Astrocyte of the cerebellum (primary cell): ENCODE measurements at places on chromosomes 16 and 17.
A peak's percentile ranks its signal among the peaks of the same experiment; 100 is the strongest.

DNA sequence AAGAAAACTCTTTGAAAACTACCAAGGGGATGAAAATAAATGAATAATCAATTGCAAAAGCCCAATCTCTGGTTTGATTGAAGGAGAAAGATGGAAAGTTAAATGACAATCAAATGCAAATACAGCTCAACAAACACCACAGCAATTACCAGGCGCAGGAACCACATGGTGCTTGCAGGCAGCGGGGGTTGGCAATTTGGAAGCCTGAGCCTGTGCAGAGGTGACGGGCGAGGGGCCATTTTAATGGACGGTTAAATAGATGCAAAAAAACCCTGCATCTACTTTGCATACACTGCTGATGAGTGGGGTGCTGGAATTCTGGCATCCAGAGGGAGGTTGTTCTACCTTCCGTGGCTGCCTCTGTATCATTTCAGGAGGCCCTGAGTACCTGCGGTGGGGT is 4.8 kb upstream of the SEZ6 start:
- no peak for DNase-seq

DNA sequence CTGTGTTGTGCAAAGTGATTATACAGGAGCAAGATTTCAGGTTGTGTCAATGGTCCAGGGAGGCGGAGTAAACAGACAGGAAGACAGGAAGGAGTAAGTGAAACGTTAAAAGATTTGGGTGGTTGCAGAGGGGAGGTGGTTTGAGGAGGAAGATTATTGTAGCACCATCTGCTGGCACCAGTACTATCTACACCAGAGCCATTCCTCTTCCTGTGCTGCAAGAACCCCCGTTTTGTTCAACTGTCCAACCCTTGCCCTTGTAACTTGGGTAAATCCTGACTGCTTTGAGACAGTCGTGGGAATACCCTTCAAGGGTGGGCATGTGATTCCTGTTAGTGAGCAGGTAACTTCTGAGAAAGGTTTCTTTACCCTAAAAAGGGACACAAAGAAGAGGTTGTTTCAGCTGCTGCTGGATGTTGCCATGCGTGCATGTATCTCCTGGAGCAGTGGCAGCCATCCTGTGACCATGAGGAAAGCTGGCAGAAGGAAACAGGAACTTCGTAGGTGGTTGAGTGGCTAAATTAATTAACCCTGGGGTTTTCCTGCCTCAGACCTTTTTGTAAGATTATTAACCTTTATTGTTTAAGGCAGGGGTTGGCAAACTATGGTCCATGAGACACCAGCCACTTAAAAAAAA is 124.1 kb downstream of the PRKCA start:
- no peak for DNase-seq

DNA sequence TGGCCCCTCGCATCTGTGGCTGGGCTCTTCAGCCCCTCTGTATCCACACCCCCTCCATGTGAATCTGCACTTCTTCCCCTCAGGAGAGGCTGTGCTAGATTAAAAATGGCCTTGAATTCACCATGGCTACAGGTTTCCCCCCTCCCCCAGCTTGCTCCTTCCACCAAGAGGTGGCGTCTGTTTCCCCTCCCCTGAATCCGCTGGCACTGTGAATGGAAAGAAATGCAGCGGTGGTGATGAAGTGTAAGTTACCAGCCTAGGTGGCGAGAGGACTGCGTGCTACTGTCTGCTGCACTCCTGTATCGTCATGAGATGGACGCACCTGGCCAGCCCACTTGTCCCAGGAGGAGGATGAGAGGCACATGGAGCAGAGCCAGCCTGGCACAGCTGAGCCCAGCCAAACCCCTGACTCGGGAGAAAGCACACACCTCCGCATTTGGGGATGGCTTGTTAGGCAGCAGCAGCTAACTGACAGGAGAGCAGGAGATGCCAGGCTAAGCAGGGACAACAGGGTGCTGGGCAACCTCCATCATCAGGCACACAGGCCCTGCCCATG is 26.2 kb downstream of the TNFRSF13B start:
- no peak for DNase-seq

GRCh38 chr17:68829211-68829610 is 126.0 kb downstream of the ABCA8 start:
- no peak for DNase-seq

GRCh38 chr16:89434490-89434889 is 55.9 kb downstream of the ANKRD11 start:
- no peak for DNase-seq

GRCh38 chr17:43616421-43616820 is 45.3 kb downstream of the MEOX1 start:
- DNase-seq: no peak

GRCh38 chr17:7124923-7125322 is 10.3 kb upstream of the ASGR2 start:
- DNase-seq: no peak

DNA sequence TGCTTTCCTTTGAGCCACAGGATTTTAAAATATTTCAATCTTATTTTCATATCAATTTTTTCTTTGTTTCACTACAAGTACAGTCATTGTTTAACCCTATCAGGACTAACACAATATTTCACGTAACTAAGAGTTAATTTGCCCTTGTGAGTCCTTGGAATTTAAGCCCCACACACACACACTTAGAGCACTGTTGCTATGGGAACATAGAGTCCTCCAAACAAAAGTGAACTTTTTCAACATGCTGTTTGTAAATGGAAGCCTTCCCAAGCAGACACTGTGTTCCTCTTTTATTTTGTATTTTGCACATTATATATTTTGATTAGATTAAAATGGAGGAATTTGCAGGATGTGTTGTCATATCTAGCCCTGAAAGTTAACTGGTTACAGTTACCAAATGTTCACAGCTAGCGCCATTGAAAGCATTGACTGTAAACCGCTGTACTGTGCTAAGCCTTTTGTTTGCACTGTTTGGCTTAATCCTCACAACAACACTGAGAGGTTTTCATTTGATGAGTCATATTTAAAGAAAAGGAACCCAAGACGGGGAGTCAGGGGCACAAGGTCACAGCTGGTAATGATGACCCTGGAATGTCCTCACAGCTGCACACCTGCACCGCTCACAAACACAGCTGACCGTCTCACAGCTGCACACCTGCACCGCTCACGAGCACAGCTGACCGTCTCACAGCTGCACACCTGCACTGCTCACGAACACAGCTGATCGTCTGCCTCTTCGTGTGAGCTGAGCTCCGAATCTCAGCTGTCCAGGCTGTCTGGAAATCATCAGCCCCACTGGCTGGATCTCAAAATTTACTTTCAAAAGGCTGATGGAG is 6.3 kb downstream of the HSBP1 start:
- peak; percentile 63 for DNase-seq

GRCh38 chr17:19874256-19874655 is 6.5 kb upstream of the ULK2 start:
- DNase-seq: no peak

- DNase-seq: no peak
Observed at GRCh38 chr17:61368832-61369450, 30.7 kb upstream of the TBX2 start.

DNA sequence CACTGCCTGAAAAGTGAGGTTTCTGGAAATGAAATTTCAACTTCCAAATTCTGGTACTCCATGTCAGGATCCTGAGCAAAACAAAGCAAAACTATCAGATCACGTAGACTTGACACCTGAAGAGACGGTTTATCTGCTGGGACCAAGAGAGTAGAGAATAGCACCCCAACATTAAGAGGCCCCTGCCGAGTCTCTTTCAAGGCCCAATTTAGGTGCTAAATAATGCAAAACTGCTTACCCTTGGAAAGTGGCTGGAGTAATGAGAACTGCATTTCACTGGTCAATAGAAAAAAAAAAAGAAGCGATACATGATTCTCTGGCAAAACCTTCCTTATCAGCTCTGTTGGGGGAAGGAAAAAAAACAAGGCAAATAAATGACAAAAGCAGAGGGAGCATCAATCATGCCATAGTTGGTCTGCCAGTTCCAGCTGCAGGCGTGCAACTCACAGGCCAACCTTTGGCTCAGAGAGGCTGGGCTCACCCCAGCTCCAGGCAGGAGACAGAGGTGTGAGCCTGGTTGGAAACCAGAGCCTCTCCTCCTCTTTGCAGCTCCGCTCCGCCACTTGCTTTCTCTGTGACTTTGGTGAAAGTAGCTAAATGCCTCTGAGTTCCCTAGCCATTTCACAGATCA is 595.2 kb downstream of the TOX3 start:
- DNase-seq: no peak

DNA sequence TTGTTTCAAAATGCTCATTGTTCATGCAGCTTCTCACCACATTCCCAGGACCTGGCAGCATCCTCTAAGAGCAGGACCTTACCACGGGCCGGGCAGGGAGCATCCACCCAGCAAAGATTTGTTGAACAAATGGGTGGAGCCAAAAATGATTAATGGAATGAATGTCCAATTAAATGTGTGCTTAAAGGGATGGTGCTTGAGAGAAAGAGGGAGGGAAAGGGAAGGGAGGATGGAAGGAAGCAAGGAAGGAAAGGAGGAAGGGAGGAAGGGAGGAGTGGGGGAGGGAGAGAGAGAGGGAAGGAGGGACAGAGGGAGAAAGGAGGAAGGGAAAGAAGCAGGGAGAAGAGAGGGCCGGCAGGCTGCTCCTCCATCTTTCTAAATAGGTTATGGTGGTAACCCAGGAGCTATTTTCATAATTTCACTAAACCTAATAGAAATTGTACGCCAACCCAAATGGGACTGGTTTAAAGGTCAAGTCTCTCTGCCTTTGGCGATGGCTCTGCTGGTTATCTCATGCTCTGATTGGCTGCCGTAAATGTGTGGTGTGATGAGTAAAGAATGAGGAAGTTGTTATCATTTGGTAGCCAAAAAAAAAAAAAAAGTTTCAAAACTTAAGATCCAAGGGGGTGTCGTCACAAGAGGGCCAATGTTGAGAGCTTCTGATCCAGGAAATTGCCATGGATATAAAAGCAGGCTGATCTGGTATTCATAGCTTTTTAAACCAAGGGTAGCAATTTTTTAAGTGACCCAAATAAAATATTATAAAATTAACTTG is 126.7 kb upstream of the FOXF1 start:
- peak; percentile 39 for DNase-seq

DNA sequence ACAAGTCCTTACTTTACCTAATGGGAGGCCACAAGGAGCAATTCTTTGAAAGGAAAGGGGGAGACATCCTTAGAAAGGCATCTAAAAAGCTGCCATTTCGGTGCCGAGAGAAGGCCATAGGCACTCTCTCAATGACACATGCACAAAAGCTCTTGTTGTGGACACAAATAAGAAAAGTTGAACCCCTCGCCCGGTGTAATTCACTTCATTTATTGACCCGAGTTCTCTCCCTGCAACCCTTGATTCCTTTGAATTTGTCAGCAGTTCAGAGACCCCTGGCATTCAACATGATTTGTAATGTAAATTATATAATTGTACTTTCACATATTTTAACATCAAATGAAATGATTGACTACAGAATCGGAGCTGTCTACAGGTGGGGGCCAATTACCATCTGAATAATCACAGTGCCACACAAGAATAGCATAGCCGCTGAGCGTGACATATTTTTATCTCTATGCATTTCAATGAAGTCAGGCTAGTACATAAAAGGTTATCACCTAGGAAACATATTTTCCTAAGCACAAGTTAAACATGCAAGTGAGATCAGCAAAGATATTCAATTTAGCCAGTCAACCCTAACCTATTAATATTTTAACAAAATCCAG is 66.7 kb downstream of the IRX6 start:
- no peak for DNase-seq

GRCh38 chr17:27496971-27497370 is 40.7 kb downstream of the KSR1 start:
- DNase-seq: no peak

GRCh38 chr16:54344646-54345630 is 58.4 kb upstream of the IRX3 start:
- DNase-seq: no peak

DNA sequence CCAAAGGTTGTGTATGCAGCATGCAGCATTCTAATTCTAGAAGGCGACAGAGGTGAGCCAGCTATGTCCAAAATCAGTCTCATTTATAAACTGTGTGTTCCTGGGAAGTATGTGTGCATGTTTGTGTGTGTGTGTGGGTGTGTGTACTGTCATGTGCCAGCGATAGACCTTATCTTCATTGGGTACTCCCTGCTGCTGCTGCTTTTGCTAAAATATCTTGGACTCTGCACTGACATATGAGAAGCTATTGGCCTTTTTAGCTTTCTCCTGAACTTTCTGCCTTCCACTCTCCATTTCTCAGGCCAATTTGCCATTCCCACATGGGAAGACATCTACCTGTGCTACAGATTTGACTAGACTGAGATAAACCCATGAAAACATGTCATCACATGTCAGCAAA is 2.0 kb upstream of the LPO start:
- no peak for DNase-seq

GRCh38 chr16:31467151-31467773 is 4.7 kb upstream of the TGFB1I1 start:
- DNase-seq: no peak

DNA sequence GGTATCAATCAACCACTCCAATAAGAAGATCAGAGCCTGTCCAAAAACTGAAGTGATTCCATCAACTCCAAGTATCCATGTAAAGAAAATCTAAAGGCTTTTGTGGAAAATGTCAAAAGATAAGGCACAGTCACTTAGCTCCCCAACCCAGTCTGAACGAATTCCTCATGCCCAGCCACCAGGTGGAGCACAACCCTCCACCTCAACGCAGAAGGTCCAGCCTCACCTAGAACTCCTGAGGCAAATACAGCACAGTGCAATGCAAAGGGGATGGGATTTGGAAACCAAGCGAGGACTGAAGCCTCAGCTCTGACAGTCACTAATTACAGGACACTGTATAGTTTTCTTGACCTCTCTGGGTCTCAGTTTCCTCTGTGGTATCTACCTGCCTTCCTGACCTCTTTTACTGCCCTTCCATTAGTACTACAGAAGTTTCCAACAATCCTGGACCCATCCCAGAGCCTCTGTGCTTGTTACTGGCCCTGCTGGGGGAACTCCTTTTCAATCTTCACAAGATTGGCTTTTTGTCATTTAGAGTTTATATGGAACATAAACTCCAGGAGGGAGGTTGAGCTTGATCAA is 2.0 kb downstream of the NCBP3 start:
- DNase-seq: no peak

DNA sequence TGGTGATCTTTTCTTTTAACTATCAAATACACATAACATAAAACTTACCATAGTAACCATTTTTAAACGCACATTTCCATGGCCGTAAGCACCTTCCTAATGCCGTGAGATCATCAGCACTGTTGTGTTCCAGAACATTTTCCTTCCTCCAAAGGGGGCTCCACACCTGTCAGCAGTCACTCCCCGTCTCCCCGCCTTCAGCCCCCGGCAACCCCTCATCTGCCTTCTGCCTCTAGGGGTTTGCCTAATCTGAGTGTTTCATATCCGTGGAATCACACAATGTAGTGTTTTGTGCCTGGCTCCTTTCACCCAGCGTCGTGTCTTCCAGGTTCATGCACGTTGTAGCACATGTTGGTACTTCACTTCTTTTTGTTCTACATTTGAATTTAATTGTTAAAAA is 350.1 kb upstream of the TNRC6C start:
- no peak for DNase-seq
